ENCODE measurements at places on chromosomes 1 and 21.

GRCh38 chr1:51217101-51217500, 19.0 kb upstream of the RNF11 start:
- DNase-seq: no peak

DNA sequence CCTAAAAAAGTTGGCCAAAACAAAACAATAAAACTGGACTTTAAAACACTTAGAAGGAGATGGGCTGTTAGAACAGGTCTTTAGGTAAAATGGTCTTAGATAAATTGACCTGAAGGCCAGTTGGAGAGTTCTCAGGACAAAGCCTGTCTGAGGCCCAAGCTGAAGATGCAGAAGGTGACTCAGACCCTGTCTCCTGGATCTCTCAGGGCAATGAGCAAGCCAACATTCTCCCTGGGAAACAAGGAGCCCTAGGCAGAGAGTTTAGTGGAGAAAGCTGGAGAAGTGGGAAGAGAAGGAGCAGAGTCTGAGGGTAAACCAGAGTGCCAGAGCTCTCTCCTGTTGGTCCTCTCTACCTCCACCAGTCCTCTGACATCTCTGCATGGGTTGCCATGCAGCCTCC, 70.1 kb downstream of the FCRL5 start:
- no peak for DNase-seq

GRCh38 chr1:81672766-81673165, 128.0 kb upstream of the ADGRL2 start:
- no peak for DNase-seq

GRCh38 chr1:27257155-27257554, 22.7 kb downstream of the WDTC1 start:
- DNase-seq: no peak

DNA sequence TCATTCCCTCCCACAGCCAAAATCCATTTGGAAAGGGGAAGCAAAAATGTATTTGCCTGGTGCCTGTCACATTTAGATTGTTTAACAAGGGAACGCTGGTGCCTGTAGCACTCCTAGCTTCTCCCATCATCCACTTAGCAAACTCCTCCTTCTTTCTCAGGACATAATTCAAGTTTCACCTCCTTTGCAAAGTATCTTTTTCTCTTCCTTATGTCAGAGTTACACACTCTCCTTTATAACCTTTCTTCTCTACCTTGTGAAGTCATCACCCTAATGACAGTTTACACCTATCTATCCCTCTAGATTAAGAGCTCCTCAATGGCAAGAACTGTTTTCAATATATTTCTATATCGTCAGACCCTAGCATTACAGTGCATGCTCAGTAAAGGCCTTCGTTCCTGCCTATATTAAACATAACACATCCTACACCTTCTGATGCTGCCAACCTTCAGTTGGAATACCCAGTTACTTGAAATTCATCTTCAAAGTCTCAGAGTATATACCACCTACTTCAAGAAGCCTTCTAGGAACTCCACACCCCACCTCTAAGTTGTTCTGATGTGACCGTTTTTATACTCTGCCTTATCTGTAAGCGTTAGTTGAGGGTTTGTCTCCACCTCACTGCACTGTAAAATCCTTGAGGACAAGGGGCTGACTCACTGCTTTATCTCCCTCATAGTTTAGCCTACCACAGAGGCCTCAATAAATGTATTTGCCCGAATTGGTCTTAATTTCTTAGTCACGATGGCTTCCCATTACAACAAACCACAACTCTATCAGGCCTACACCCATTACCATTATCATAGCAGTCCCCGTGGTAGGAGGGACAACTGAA, 1.0 kb upstream of the EPS15 start:
- no peak for DNase-seq

Measured in stimulated activated naive CD4-positive, alpha-beta T cell (primary cell).